ENCODE measurements at places on chromosomes 4 and X. TPM values are rescaled to one million over a fixed set of nuclear protein-coding genes. Genes with fewer than 3 reads are reported as not detected.

DNA sequence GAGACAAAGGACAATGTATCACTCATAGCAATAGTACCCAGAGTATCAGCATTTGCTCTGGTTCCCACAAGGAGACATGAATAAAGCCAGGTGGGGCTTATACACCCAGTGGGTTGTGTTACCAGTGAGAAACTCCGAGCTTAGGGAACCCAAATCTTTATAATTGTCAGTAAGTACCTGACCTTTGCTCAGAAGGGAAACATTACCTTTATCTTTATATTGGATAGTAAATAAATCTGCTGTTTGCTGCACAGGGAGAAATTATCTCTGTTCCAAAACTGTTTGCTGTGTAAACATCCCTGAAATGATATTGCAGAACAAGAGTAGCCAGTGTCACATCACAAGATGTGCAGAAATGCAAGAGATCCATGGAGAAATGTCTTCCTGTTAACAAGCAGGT is 12.1 kb upstream of the SLAIN2 start:
- no peak for DNase-seq

- no peak for DNase-seq
Observed at GRCh38 chr4:10100734-10101216, 15.8 kb downstream of the WDR1 start.

GRCh38 chrX:70234355-70234754 is at the start of gene AWAT1:
AWAT1 (plus strand) TSS chrX:70234655; CDS start chrX:70234696, 41 bp downstream.
- no peak for DNase-seq

CWH43 gene
- polyA plus RNA-seq = not detected

MAGED4B gene
- polyA plus RNA-seq = 29.7 TPM

DNA sequence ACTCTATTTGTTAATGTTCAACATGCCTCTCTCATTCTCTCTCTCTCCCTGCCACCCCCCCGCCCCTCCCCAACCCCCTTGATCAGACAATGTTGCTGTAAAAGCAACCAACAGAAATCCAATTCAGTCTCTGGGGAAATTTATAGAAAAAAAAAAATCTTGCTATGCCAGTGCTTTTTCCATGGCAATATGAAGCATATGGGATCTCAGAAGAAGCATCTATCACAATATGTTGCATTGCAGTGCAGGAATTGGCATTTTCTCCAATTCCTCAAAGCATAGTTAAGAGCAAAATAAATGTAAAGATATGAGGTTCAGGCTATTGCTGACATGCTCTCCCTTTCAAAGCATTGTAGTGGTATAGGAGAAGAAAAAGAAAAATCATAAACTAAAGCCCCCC is 90.9 kb upstream of the LDB2 start:
- DNase-seq = no peak

GRCh38 chrX:148043271-148043855 is 62.2 kb downstream of the FMR1NB start:
- no peak for DNase-seq

- DNase-seq = no peak
Observed at GRCh38 chr4:163384434-163384833, 40.7 kb downstream of the NPY5R start.

IRS4 gene
- polyA plus RNA-seq = not detected

- DNase-seq = no peak
Observed at GRCh38 chrX:11591723-11592346, 73.9 kb downstream of the ARHGAP6 start.

- no peak for DNase-seq
Observed at GRCh38 chr4:117357866-117358265, 272.5 kb upstream of the TRAM1L1 start.

DNA sequence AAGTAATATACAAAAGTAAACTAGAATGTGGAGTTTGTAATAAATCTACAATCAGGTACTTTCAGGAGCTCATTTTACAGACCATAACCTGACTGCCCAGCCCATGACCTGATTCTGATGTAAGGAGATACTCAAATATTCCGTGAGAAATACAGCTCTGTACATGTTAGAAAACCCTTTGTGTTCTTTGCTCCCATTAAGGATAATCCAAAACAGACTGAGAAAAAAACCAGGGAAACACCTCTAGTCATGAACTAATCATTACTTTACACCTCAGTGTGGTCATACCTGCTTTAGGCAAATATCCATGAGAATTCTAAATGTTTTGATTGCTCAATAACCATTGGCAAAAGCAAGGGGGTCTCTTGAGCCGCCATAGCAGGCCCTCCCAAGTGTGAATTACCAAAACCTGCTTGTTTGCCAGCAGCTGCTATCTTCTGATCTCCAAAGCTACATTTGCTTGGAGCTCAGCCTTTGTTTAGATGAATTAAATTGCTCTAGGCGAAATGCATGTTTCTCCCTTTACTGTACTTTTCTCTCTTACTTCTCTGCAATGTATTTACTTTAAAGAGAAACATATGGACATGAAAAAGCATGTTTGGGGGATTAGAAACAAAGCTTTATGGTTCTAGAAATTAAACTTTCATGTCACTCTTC is 79.1 kb downstream of the ANKRD50 start:
- DNase-seq = no peak

Measured in forelimb muscle (tissue), 1 donor.